ENCODE measurements at places on chromosomes 2 and 18.

- no peak for DNase-seq
Observed at GRCh38 chr2:97653874-97654273, 8.0 kb downstream of the COX5B start.

GRCh38 chr2:218029366-218030360, 26.9 kb upstream of the TNS1 start:
- no peak for DNase-seq

- DNase-seq = no peak
Observed at GRCh38 chr2:82993609-82994008, 1465.5 kb downstream of the SUCLG1 start.

- no peak for DNase-seq
Observed at GRCh38 chr18:77144046-77144445, 11.5 kb upstream of the MBP start.

DNA sequence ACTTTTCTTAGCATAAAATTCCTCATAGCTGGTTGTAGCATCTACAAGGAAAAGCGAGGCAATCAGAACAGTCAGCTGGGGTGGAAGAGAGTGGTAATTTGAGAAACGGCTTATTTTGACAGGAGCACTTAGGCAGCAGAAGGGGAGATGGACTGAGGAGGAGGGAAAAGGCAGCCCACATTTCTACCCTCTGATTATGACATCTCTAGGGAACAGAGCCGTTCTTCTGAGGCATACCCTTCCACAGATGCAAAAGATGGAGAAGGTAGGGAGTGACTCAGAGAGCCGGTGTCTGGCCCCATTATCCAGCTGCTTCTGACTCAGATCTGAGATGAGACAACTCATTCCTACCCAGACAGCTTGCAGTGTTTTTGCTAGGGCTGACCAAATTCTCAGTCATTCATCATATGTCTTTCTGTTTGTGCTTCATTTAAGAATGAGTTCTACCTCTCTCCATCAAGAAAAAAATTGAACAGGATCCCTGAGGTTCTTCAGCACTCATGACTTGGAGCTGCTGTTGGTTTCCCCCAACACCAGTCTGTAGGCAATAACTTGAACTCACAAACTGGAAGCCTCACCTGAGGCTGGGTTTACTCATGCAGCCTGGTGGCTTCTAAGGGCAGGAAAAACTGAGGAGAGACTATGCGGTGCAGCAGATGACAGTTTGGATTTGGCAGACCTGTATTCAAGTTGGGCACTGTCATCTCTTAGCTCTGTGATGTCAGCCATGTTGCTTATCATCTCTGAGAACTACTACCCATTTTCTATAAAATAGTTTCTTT, 15.9 kb upstream of the SEC11C start:
- DNase-seq = peak; percentile 66

- no peak for DNase-seq
Observed at GRCh38 chr18:64165906-64166305, 17.0 kb upstream of the LINC00305 start.

GRCh38 chr2:148548716-148549400, 95.7 kb upstream of the EPC2 start:
- no peak for DNase-seq

DNA sequence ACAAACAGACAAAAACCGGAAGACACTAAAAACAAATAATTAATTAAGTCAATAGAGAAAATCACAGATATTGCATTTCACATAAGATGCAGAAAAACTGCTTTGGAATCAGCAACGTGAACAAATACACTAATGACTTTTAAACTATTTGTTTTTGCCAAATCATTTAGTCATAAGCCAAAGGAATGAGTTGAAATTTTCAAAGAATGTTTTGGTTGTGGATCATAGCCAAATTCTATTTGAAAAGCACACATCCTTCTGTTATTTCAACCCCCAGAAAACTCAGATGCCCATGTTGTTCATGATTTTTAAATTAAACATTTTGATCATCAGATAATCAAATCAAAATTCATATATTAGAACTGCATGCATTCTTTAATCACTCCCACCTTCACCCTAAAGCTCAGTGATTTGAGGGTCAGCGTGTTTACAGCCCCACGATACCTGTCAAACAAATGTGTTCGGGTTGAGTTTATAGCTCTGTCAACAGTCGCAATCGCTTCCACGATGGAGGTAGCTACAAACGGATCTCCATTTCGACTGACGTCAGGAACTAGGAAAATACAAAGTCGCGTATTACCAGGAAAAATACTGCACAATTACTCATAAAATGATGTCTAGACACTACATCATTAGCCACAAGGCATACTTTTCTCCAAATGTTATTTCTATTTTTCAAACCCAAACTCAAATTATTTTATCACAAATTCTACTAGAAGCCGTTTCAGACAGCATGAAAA, 90.2 kb downstream of the PXDN start:
- peak; percentile 91 for DNase-seq

Measured in lung microvascular endothelial cell (primary cell).